ENCODE measurements at places on chromosomes 11 and 22.

GRCh38 chr22:11253000-11253511 lies 4274.9 kb upstream of the OR11H1 start:
- DNase-seq: no peak

- no peak for DNase-seq
These were observed 128.6 kb upstream of the THY1 start for GRCh38 chr11:119551420-119552105.

DNA sequence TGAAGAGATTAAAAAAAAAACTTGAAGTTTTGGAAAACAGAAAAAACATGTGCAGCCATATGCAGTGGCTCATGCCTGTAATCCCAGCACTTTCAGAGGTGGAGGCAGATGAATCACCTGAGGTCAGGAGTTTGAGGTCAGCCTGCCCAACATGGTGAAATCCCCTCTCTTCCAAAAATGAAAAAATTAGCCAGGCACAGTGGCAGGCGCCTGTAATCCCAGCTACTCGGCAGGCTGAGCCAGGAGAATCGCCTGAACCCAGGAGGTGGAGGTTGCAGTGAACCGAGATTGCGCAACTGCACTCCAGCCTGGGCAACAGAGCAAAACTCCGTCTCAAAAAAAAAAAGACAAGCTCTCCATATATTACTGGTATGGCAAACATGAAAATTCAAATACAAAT lies 7.6 kb downstream of the DLG2 start:
- no peak for DNase-seq

DNA sequence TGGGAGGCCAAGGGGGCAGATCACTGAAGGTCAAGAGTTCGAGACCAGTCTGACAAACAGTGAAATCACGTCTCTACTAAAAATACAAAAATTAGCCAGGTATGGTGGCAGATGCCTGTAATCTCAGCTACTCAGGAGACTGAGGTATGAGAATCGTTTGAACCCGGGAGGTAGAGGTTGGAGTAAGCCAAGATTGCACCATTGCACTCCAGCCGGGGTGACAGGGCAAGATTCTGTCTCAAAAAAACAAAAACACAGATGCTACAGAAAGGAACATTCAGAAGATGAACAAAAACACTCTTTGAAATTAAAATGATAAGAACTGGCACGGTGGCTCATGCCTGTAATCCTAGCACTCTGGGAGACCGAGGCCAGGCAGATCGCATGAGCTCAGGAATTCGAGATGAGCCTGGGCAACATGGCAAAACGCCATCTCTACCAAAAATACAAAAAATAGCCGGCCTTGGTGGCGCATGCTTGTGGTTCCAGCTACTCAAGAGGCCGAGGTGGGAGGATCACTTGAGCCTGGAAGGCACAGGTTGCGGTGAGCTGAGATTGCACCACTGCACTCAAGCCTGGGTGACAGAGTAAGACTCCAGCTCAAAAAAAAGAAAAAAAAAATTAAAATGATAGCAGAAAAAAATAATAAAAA lies 8.5 kb downstream of the RAB6A start:
- DNase-seq: no peak

GRCh38 chr11:45616802-45617549 lies 48.4 kb downstream of the CHST1 start:
- no peak for DNase-seq

Data from stimulated activated CD8-positive, alpha-beta memory T cell treated with anti-CD3 and anti-CD28 coated beads, Interleukin-4, amount 100 ng/mL, for 4 hours (primary cell).